ENCODE measurements at places on chromosomes 12 and 14.

- H3K4me1 ChIP-seq = peaks cover 29% of the 10 kb centered on the region
- H3K36me3 ChIP-seq = peaks cover 5% of the 10 kb centered on the region
- H3K4me3 ChIP-seq = peak overlapping the region; percentile 13
- H3K27me3 ChIP-seq = peaks cover 7% of the 10 kb centered on the region
Measured at GRCh38 chr14:103141117-103141796, 18.0 kb downstream of the TNFAIP2 start.

- no peak for DNase-seq
- no peak overlapping the region for H3K27ac ChIP-seq
- H3K4me3 ChIP-seq = no peak overlapping the region
Measured at GRCh38 chr14:25103271-25103670, 53.3 kb upstream of the STXBP6 start.

- no peak overlapping the region for H3K27ac ChIP-seq
- peaks cover 7% of the 10 kb centered on the region for H3K27me3 ChIP-seq
- no peak overlapping the region for H3K4me3 ChIP-seq
- peaks cover 12% of the 10 kb centered on the region for H3K36me3 ChIP-seq
- no peak for DNase-seq
Measured at GRCh38 chr12:132314516-132315233, 14.7 kb downstream of the GALNT9 start.

DNA sequence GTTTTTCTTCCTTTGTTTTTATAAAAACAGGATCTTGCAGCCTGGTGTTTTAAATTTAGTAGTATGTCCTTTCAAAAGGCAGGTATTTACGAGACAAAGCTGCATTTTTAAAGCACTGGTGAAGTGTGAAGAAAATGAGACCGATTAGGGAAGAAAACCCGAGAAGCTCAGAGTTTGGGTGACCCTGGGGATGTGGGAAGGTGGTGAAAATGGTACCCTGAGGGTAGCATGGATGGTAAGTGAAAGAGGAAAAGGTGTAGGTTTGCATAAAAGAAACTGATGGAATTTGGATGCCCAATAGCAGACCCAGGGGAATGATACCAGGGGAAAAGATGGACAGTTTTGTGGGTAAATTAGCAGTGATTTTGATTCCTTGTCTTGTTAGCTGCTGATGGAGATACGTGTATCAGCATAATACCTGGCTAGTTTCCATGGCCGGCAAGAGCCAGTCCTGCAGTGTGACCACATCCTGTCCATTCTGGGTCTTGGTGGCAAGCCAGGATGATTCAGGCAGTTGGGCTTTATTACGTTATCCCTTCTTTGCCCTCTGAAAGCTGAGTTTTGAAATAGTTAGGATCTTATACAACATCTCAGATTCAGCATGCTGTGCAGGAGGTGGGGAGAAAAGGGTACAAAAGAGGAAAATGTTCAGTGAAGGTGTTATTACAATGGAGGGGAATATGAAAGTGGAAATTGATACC, 8.9 kb downstream of the BICD1 start:
- peaks cover 10% of the 10 kb centered on the region for H3K36me3 ChIP-seq
- peak overlapping the region; percentile 78 for H3K4me3 ChIP-seq
- no peak overlapping the region for H3K27ac ChIP-seq

- peaks cover 23% of the 10 kb centered on the region for H3K27me3 ChIP-seq
- DNase-seq = no peak
- H3K4me3 ChIP-seq = peak overlapping the region; percentile 69
- peak overlapping the region; percentile 74 for H3K27ac ChIP-seq
- H3K4me1 ChIP-seq = peaks cover 9% of the 10 kb centered on the region
Measured at GRCh38 chr12:113072136-113072535, 15.6 kb downstream of the DTX1 start.

DNA sequence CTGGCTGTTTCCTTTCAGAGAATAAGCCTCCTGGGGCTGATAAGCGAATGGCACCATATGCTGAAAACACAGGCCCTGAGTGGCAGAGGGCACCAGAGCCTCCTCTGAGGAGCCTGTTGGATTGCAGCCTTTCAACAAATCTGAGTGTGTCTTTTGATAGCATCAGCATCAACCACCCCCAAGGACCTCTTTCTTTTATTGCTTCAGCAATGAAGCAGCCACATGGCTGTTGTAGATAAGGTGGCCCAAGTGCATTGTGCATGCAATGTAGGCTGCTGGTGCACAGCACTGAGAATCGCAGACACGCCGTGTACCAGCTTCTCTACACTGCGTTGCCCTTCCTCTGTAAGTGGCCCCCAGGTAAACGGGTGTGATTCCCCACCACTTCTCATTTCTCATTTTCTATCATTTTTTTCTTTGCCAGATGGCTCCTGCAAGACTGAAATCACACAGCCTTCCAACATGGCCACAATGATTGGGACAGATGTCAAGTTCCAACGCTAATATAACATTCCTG, 191.7 kb downstream of the DAD1 start:
- no peak overlapping the region for H3K27ac ChIP-seq
- peaks cover 17% of the 10 kb centered on the region for H3K4me1 ChIP-seq
- no peak overlapping the region for H3K4me3 ChIP-seq
- H3K36me3 ChIP-seq = no peaks in the 10 kb centered on the region

GRCh38 chr12:82213761-82214160, 144.4 kb downstream of the CCDC59 start:
- H3K27ac ChIP-seq = no peak overlapping the region
- H3K4me1 ChIP-seq = no peaks in the 10 kb centered on the region
- DNase-seq = no peak
- no peaks in the 10 kb centered on the region for H3K27me3 ChIP-seq
- H3K4me3 ChIP-seq = no peak overlapping the region

- peak overlapping the region; percentile 76 for H3K4me3 ChIP-seq
- H3K27ac ChIP-seq = peak overlapping the region; percentile 31
- H3K4me1 ChIP-seq = peaks cover 33% of the 10 kb centered on the region
- no peaks in the 10 kb centered on the region for H3K36me3 ChIP-seq
Measured at GRCh38 chr14:100285913-100286400, 20.3 kb downstream of the SLC25A29 start.

DNA sequence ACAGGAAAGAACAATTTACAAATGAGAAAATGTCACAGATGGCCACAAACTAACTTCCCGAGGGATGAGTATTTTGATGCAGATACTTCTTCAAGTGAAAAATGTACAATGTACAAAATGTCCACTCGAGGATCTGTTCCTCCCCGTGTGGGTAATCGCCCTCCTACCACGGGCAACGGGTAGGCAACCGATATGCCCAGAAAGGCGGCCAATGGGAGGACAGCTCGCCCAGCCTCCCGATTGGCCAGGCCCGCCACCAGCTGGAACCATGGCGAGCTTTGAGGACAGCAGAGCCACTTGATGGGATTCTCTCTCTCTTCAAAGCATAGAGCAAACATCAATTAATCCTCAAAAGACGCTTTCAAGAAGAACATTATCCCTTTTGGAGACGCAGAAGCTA, 42.3 kb downstream of the DPF3 start:
- DNase-seq = no peak
- peaks cover 9% of the 10 kb centered on the region for H3K36me3 ChIP-seq
- H3K27me3 ChIP-seq = peaks cover 4% of the 10 kb centered on the region
- H3K4me3 ChIP-seq = no peak overlapping the region
- peaks cover 8% of the 10 kb centered on the region for H3K4me1 ChIP-seq
- H3K27ac ChIP-seq = no peak overlapping the region

DNA sequence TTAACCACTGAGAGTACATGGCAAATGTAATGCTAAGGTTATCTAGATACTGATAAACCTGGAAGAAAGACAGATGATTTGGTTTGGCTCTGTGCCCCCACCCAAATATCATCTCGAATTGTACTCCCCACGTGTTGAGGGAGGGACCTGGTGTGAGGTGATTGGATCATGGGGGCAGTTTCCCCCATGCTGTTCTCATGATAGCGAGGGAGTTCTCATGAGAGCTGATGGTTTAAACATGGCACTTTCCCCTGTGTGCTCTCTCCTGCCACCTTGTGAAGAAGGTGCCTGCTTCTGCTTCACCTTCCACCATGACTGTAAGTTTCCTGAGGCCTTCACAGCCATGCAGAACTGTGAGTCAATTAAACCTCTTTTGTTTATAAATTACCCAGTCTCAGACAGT, 14.2 kb downstream of the NOXRED1 start:
- no peaks in the 10 kb centered on the region for H3K36me3 ChIP-seq
- H3K4me1 ChIP-seq = no peaks in the 10 kb centered on the region
- DNase-seq = no peak
- H3K27ac ChIP-seq = no peak overlapping the region

Measured in glutamatergic neuron (in vitro differentiated cells).